ENCODE measurements at places on chromosomes 13 and 19.

GRCh38 chr19:28374971-28375370 lies 838.0 kb downstream of the UQCRFS1 start:
- no peak for DNase-seq

DNA sequence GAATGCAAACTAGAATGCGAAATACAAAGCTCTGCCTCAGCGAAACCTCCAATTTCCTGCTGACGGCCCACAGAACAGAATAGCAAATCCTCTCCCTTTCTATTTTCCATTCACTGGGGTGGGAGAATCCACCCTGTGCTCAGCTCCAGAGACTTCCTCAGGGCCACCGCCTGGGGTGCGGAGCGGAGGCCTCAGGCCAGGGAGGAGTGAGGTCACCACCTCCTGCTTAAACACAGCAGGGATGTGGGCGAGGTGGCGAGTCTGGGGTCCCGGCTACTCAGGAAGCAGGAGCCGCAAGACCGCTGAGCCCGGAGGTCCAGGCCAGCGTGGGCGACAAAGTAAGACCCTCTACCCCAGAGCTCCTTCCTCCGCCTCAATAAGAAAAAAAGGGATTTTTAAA lies 666 bp upstream of the ZNF320 start:
- DNase-seq: no peak

DNA sequence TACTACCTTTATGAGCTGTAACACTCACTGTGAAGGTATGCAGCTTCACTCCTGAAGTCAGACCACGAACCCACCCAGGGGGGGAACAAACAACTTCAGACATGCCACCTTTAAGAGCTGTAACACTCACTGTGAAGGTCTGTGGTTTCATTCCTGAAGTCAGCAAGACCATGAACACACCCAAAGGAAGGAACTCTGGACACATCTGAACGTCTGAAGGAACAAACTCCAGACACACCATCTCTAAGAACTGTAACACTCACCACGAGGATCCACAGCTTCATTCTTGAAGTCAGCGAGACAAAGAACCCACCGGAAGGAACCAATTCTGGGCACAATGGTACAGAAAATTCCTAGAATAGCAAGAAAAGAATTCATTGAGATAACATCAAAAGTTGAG lies 1796.5 kb upstream of the MIR17HG start:
- DNase-seq: no peak

DNA sequence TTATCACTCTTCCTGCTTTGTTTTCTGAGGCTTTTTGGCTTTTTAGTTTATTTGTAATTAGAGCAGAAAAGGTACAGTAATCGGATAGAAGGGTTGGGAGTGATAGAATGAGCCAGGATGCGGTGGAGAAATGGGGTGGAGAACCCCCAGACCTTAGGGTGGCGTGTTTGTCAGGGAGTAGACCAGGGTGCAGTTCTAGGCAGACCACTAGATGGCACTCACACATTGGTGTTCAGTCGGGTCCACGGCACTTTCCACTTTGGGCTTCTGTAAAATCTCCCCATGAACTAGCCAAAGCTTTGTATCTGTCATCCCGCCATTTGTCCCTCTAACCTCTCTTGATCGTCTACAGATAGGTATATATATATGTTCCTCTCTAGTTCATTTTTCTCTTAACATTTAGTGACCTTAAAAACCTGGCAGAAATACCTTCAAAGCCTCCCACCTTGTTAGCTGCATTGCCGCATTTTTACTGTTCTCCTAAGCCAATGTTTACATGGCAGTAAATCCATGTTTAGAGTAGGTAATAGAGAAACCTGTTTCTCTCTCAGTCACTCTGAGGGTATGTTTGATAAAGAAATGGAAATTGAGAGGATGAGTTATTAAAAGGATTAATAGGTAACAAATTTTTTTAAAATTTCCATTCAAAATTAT lies 154.9 kb downstream of the TM9SF2 start:
- peak; percentile 84 for DNase-seq

DNA sequence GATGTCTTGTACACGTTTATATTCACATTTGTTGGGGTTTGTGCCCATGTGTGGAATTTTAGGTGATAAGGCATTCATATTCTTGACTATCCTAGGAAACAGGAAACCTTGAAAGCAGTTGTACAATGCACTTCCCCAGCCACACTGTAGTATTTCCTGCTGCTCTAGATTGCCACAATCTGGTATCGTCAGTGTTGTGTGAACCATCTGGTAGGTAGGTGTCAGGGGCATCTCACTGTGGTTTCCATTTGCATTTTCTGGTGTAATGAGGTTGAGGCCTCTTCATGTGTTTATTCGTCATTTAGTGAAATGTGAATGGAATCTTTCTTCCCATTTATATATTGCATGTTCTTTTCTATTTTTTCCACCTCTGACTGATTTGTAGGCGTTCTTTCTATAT lies 76.6 kb downstream of the SCGB2B2 start:
- no peak for DNase-seq

DNA sequence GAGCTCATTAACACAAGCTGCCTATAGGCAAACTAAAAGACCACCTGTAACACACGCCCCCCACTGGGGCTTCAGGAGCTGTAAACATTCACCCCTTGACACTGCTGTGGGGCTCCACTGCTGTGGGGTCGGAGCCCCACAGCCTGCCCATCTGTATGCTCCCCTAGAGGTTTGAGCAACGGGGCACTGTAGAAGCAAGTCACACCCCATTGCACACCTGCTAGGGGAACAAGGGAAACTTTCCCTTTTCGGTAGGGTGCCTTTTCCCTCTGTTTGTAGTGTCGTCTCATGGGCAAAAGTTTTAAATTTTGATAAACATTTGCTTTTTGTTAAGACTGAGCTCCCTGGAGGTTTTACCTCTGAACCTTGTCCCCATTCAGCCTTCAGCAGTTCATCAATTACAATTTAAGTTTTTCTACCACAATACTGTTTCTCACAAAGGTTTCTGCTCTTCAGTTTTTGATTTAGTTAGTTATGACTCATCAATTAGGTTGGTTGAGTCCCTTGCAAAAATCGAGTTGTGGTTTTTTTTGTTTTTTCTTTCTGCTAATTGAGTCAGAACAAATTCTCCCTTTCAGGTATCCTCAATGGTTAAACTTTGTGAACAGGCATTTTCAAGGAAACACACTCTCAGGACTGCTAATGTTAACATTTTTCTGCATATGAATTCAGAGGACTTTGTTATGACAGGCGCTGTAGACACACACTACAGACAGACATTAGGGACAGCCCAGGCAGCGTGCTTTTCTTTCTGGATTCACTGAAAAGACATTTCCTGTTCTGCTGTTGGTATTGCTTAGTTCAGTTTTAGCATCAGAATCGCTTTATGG lies 35.1 kb downstream of the ZNF433 start:
- DNase-seq: no peak

DNA sequence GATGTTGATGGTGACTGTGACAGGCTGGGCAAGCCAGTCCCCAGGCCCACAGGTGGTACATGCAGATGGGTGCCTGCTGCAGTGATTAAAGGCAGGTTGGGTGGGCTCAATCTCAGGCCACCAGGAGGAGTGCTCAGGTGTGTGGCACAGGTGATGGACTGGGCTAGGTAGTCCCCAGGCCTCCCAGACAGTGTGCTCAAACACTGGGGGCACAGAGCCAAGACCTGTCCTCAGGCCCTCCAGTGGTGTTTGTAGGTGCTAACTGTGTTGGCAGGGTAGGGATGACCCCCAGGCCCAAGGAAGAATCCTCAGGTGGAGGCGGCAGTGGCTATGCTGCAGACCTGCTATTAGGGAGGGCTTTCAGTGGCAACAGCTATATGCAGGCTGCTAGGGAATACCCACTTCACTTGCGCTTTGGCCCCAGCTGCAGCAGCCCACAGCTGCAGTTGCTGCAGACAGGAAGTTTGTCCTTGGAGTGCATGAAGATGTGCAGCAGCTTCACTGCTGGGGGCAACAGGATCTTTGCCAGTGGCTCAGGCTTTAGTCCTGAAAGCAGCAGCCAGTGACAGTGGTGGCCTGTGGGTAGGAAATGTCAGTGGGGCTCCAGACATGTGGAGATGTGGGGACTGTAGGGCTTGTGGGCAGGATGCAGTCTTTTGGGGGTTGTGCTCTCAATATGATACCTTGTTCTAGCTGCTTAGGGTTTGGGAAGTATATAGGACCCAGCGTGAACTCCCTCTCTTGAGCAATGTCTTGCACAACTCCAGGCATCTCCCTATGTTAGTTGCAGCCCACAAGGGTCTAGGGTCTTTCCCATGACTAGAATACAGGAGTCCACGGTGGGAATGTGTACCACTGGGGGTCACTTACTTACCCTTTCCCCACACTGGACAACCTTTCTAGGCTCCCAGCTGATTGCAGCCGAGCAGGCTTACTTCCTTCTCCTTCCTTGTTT lies 54.1 kb upstream of the MLNR start:
- DNase-seq: peak; percentile 29

DNA sequence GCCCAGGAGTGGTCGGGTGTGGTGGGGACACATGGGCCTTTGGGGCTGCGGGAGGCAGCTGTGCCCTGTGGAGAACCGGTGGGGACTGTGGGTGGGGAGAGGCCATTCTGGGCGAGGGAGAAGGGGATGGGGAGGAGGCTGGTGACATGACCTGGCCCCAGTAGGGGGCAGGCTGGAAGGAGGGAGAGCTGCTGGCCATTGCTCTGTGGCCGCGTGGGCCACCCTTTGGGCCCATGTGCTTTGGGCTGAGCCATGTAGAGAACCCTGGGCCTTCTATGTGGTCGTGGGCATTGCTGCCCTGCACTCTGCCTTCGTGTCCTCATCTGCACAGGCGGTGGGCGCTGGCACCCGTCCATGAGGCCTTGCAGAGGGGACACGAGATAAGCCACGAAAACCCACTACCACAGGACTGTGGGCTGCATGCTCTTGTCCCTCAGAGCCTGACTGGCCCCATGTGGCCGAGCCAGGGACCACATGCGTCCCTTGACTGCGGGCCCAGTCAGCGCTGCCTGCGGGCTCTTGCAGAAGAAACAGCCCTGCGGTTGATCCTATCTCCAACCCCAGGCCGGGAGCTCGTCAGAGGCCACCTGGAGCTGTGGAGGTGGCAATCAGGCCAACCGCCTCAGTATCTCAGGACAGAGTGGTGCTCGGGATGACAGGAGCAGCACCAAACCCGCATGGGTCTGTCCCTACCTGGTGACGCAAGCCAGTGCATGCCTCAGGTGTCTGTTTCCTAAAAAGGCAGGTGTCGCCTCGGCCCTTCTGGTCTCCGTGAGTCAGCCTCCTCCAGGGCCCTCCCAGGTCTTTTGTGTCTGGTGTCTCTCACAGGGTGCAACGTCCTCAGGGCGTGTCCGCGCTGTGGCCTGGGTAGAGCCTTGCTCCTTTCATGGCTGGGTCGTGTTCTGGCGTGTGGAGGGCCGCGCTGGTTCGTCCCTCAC lies 14.3 kb downstream of the FZR1 start:
- DNase-seq: no peak

DNA sequence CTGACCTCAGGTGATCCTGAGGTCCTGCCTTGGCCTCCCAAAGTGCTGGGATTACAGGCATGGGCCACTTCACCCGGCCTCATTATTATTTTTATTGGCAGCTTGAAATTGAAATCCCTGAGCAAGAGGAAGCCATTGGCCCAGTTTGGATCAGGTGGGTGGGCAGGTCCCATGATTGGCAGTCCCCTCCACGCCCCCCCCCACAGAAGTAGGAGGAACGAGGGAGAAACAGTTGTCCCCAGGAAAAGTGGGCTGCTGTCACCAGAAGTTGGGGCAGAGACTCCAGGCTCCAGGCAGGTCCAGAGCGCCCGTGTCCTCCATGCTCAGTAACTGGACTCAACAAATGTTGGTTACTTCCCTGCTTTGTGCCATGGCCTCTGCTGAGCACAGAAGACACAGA lies 70.4 kb downstream of the SIPA1L3 start:
- DNase-seq: no peak

- DNase-seq: no peak
These were observed 5.0 kb downstream of the TLE5 start for GRCh38 chr19:3057275-3057714.

DNA sequence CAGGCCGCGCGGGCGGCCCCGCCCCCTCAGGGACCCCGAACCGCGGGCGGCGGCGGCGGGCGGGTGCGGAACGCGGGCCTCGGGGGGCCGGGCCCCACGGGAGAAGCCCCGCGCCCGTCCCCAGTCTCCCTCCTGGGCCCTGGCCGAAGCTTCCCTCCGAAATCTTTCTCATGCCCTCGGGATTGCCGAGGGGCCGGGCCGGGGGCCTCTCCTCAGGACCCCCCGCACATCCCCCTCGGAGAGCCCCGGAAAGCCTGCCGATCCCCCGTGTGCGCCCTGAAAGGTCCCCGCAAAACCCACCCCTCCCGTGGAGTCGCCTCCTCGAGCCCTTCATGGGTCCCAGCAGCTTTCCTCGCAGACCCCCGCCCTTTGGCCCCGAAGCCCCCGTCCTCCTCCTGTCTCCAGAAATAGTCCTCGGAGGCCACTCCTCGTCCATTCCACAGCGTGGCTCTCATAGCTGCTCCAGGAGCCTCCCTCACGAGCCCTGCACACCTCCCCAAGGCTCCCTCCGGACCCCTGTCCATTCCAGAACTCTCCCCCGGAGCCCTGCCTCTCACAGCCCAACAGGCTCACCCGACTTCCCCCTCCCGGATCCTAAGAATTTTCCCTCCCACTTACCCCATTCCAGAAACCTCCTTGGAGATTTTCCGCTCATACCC lies 555 bp downstream of the SAMD4B start:
- peak; percentile 23 for DNase-seq

DNA sequence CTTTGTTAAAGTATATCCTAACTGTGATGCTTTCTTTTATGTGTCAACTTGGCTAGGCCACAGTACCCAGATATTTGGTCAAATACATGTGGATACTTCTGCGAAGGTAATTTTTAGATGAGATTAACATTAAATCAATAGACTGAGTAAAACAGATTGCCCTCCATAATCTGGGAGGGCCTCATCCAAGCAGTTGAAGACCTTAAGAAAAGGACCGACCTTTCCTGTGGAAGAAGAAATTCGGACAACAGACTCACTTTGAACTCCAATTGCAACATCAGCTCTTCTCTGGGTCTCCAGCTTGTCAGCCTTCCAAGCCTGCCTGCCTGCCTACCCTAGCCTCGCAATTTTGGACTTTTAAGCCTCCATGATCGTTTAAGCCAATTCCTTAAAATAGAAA lies 57.9 kb upstream of the DOCK9 start:
- no peak for DNase-seq

GRCh38 chr19:35816262-35816661 lies 3.6 kb upstream of the PRODH2 start:
- DNase-seq: no peak

DNA sequence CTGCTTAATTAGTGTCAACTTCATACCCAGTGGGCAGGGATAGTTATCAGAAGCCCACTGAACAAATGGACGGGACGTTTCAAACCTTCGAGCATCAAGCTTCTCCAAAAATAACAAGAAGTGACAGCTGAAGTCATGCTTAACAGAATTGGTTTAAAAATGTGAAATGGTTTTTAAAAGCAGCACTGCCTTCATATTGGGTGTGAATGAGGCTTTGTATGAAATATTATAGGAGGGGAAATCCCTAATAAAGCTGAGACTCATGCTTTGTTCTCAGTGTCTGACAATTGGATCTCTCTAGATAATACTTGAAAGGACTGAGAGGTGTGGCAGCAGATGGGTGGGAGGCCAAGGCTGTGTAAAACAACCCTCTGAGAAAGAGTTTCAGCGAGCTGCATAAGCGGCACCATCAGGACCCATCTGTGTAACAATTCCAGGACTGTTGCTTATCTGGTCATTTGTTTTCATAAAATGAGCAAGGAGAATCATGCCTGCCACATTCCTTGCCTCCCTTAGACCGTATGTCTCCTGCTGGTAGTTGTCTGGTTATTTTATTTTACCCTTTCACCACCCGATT lies 667.7 kb downstream of the DIAPH3 start:
- DNase-seq: no peak

- no peak for DNase-seq
These were observed 224.2 kb downstream of the FOXO1 start for GRCh38 chr13:40442231-40442630.

All from suppressor macrophage treated with lipopolysaccharide for 1 hour (primary cell).